NCI-H2081 (cell line): ENCODE measurements at places on chromosomes 3 and 15.
A peak's percentile ranks its signal among the peaks of the same experiment; 100 is the strongest.

DNA sequence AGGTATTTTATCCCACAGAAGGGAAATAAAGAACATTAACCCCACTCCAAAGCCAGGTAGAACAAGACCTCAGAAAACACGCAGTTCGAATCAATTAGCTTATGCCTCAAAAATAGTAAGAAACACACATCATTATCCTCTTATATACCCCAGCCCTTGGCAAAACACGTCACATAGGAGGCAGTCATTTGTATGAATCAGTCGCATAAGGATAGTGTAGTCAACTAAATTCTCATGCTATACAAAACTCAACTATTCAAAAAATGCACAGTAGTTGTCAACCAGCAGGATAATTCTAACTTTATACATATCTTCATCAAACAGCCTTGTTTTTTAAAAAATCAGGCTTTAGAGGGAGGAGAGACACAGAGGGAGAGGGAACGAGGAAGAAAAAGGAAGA is 298.4 kb downstream of the FOXP1 start:
- no peak for DNase-seq

DNA sequence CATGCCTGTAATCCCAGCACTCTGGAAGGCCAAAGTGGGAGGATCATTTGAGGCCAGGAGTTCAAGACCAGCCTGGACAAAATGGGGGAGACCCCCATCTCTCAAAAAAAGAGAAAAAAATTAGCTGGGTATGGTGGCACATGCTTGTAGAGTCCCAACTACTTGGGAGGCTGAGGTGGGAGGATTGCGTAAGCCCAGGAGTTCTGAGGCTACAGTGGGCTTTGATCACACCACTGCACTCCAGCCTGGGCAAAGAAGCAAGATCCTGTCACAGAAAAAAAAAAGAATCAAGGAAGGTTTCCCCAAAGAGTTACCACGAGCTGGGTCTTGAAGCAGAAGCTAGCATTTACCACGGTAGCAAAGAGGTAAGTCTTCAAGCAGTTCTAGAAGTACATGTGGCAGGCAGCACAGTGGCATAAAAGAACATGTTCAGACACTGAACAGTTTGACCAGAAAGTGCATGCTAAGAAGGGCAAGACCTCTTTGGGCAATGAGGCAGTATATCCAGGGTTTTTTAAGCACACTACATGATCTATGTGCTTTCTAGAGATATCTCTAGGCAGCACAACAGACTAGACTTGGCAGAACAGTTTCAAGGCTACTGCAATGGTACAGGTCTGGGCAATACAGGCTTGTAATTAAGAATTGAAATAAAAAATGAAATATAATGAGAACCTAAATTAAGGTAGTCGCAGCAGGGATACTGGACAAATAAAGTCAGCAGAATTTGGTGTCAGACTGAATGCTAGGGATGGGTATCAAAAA is 418.5 kb downstream of the SHQ1 start:
- DNase-seq, result no peak

GRCh38 chr3:21524133-21524532 is 226.9 kb downstream of the ZNF385D start:
- DNase-seq, result no peak

DNA sequence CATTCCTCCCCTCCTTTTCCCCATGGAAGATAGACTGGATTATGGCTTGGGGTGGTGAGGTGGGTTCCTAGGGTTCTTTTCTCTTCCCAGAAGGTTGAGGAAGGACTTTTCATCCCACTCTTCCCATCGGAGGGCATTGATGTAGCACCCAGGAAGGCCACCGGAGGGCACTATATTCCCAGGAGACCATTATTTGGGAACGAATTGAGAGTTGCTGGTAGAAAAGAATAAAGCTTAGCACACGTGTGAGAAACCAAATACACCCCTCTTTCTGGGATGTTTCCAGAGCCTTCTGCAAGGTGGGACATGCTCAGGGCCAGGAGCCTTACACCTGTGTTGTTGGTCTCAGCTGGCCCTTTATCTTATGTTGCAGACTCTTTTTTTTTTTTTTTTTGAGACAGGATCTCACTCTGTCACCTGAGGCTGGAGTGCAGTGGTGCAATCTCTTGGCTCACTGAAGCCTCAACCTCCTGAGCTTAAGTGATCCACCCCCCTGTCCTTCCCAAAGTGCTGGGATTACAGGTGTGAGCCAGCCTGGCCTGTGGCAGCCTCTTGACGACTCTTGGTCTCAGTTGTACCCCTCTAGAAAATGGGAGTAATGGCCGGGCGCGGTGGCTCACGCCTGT is 6.3 kb upstream of the CDC25A start:
- DNase-seq, result peak; percentile 36

DNA sequence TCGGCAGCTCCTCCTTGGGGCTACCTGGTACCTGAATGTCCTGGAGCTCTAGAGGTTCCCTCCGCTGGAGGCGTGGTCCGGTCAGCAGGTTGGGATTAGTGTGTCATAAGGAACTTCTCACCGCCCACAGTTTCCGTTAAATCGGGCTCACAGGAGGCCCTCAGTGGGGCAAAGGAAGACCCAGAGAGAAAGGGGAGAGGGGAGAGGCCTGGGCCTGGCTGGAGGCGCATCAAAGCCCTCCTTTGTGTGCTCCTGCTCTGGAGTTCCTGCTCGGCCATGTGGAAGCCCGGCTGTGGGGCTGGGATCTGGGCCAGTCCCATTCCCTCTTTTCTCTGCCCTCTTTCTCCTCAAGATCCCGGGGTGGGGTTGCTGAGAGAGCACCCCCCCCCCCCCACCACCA is at the start of gene RLBP1:
RLBP1 (minus strand) TSS at position 37 of the 400 bp plus-strand sequence. CDS start 2,604 bp downstream, outside the sequence.
- no peak for DNase-seq

DNA sequence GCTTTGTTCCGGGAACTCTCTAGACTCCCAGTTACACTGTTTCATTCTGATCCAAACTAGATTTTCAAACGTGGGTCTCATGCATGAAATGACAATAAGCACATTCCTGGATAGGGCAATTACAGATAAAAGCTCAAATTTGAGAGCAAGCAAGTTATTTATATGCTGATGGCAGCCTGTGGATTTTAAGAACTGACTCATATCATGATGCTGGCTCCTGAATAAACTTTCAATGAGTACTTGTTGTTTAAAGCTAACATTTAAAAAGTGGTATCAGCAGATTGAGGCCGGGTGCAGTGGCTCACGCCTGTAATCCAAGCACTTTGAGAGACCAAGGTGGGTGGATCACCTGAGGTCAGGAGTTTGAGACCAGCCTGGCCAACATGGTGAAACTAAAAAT is 66.6 kb downstream of the LEO1 start:
- DNase-seq, result no peak

- no peak for DNase-seq
These were observed 84.0 kb downstream of the LIPC start for GRCh38 chr15:58515807-58516206.

DNA sequence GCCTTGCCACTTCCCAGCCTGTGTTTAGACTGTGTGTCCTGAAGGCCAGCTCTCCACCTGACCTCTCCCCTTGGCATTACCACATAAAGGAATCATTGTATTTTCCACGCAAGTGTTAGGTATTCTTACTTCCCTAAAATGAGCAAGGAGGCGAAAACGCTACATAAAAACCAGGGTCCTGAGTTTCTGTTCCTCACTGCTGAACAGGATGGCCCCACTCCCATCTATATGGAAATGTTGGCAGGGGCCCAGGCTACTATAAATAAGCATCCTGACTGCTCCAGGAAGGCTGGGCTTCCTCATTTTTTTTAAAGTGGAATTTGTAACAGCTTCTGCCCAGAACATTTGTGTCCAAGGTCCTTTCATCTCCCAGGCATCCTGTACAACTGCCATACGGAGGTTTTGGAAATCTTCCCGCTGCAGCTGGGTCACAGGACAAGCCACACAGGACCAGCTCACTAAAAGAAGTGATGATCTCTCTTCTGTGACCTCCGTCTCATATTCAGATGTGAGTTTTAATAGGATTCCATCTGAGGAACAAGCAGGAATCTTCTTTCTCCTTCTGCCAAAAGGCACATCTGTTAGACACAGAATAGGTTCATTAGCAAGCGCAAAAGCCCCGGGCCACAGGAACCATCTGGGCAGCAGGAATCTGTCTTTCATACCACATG is 56.4 kb upstream of the LIMD1 start:
- DNase-seq, result no peak

DNA sequence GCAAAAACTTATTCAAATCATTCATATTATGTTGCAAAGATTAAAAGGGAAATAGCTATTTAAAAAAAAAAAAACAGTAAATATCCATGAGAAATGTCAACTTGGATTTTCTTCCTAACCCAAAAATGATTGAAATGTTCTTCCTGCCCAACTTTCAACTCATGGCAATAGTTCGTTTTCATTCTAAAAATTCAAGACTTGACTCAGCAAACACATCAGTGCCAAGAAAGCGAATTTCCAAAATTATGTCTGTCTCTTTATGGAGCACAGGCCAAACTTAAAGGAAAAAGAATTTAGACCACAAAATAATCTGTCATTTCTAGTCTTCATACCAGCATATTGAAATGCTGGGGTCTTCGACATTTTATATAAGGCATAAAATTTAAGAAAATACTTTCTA is 63.7 kb downstream of the MAGI1 start:
- no peak for DNase-seq

DNA sequence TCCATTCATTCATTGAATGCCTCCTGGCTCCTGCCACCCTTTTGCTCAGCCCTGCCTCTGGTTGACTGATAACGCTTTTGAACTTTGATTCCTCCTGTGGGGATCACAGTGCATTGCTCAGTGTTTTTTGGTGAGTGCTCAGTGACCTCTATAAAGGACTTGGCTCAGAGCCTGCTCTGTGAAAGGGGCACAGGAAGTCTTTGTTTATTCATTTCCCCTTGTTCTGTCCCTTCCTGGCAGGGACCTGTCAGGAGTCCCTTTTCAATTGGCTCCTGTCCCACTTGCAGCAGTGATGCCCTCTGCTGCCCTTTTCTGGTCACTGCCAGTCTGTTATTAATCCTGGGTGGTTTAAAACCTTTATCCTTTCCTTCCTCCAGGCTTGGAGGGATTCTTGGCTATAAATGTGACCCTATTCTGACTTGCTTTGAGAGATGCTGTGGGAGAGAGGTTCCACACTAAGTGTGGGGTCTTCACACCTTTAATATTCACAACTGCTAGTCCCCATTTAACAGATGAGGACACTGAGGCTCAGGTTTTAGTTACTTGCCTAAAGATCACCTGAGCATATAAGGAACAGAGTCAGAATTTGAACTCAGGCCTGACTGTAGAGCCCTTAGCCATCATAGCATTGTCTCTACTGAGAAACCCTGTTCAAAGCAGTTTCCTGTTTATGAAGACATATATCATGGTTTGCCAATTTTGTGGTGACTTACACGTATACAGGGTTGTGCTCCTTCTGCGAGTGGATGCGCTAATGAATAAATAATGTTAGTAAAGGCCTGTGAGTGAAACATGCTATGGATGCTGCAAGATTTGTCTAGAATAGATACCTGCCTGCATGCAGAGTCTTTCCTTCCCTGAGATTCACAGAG is 23.2 kb upstream of the TATDN2 start:
- peak; percentile 82 for DNase-seq

- no peak for DNase-seq
These were observed 332.7 kb upstream of the ADAMTS9 start for GRCh38 chr3:65020281-65021160.

DNA sequence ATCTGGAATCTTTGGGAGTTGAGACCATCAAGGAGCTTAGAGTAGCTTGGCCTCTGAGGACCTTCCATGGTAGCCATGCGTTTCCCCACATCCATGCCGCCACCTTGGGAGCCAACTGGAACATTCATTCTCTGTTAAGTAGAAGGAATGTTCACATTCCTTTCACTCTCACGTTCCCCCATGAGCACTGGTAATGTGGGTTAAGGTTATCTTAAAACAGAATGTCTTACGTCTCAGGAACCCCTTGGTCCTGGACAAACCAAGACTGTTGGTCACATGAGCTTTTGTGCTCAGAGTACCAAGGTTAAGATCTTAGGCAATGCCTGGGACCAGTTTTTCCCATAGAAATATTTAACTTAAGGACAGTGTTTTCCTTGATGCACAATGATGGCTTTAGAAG is 211.7 kb upstream of the UBE2E1 start:
- no peak for DNase-seq

GRCh38 chr3:69359339-69359893 is 26.5 kb downstream of the FRMD4B start:
- DNase-seq, result no peak

GRCh38 chr3:151504606-151505005 is 43.7 kb upstream of the IGSF10 start:
- DNase-seq, result no peak

DNA sequence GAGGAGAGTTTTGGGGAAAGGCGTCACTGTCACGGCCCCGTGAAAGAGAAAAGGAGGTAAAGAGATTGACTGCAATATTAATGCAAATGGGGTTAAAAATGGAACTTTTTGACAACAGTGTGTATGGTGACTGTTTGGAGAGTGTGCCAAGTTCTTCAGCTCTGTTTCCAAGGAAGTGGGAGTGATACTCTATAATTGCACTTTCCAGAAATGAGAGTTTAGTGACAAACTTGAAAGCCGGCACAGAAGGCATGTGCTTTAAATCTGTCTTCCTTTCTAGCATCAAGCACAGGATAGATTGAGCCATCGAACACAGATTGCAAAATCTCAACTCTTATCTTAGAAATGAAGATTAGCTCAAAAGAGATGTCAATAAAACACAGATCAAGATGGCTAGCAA is 51.9 kb upstream of the SNRPA1 start:
- DNase-seq, result no peak

- peak; percentile 88 for DNase-seq
These were observed 10.3 kb upstream of the ABHD10 start for GRCh38 chr3:111968319-111969054.

GRCh38 chr15:63401078-63401477 is 19.4 kb upstream of the CA12 start:
- DNase-seq, result no peak

GRCh38 chr3:149703466-149703865 is 45.6 kb upstream of the WWTR1 start:
- no peak for DNase-seq

DNA sequence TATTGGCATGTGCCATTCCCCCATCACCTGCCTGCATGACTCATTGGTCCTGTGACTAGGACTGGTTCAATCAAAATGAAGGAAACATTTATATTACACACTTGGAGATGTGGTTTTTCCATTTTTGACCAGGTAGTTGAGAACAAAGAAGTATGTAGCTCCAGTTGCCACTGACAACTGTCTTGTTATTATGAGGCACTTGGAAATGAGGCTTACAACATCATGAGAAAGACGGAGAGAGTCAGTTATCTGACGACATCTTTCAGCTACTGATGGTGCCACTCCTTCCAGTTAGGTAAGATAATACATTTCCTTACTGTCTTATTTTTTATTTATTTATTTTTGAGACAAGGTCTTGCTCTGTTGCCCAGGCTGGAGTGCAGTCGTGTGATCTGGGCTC is 21.8 kb upstream of the PROK2 start:
- DNase-seq, result no peak
